Stimulated activated CD8-positive, alpha-beta memory T cell treated with anti-CD3 and anti-CD28 coated beads, Interleukin-15, amount 100 ng/mL, for 24 hours (primary cell): ENCODE measurements at places on chromosomes 1 and 21.
A peak's percentile ranks its signal among the peaks of the same experiment; 100 is the strongest.

- no peak for DNase-seq
Measured at GRCh38 chr1:30878559-30878958, 30.0 kb downstream of the SDC3 start.

GRCh38 chr21:21394064-21394463 is 395.9 kb downstream of the NCAM2 start:
- DNase-seq = no peak

- DNase-seq = no peak
Measured at GRCh38 chr1:199546323-199546722, 481.2 kb upstream of the NR5A2 start.

GRCh38 chr1:221937155-221937953 is 195.5 kb upstream of the DUSP10 start:
- no peak for DNase-seq

- no peak for DNase-seq
Measured at GRCh38 chr1:14716474-14716873, 118.0 kb downstream of the KAZN start.

- DNase-seq = no peak
Measured at GRCh38 chr1:31645274-31645568, 545 bp upstream of the PEF1 start.

DNA sequence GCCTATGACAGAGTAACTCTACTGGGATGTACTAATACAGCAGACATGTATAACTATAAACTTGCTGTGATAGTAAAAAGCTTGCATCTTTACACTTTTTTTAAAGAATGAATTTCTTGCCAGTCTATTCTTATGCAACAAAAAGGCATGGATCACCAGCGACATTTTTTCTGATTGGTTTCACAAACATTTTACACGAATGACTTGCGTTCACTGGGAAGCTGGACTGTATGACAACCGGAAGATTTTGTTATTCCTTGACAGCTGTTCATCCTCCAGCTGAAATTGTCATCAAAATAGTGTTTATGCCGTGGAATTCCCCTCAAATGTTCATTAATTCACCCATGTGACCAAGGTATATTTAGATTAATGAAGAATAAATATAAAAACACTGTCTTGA is 131.0 kb downstream of the XPR1 start:
- no peak for DNase-seq

- no peak for DNase-seq
Measured at GRCh38 chr1:69438056-69438795, 129.5 kb upstream of the LRRC7 start.

DNA sequence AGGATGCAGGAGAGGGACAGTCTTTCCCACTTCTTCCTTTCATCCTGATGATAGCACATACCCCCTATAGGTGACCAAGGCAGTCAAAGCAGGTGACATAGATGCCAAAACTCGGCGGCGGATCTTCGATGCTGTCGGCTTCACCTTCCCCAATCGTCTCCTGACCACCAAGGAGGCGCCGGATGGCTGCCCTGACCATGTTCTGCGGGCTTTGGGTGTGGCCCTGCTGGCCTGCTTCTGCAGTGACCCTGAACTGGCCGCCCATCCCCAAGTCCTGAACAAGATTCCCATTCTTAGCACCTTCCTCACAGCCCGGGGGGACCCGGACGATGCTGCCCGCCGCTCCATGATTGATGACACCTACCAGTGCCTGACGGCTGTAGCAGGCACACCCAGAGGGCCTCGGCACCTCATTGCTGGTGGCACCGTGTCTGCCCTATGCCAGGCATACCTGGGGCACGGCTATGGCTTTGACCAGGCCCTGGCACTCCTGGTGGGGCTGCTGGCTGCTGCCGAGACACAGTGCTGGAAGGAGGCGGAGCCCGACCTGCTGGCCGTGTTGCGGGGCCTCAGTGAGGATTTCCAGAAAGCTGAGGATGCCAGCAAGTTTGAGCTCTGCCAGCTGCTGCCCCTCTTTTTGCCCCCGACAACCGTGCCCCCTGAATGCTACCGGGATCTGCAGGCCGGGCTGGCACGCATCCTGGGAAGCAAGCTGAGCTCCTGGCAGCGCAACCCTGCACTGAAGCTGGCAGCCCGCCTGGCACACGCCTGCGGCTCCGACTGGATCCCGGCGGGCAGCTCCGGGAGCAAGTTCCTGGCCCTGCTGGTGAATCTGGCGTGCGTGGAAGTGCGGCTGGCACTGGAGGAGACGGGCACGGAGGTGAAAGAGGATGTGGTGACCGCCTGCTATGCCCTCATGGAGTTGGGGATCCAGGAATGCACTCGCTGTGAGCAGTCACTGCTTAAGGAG is 2.9 kb downstream of the NCDN start:
- DNase-seq = no peak

DNA sequence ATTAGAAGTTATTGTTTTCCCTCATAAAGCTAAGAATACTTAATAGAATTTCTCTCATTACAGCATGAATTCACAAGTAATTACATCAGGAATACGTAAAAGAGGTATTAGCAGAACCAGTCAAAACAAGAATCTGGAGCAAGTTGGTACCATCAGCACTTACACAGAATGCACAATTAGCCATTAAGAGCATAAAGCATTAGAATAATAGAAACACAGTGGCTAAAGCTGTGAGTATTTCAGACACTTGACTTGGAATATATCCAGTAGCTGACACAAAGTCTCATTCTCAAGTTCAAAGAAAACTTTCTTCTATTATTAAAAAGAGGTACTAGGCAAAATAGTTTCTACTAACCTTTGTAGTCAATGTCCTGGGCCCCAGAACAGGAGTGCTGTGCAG is 49.6 kb downstream of the KRTAP19-8 start:
- DNase-seq = no peak

- no peak for DNase-seq
Measured at GRCh38 chr1:53982763-53983104, 35.3 kb downstream of the LDLRAD1 start.

- no peak for DNase-seq
Measured at GRCh38 chr1:170856455-170856854, 78.9 kb upstream of the MROH9 start.

DNA sequence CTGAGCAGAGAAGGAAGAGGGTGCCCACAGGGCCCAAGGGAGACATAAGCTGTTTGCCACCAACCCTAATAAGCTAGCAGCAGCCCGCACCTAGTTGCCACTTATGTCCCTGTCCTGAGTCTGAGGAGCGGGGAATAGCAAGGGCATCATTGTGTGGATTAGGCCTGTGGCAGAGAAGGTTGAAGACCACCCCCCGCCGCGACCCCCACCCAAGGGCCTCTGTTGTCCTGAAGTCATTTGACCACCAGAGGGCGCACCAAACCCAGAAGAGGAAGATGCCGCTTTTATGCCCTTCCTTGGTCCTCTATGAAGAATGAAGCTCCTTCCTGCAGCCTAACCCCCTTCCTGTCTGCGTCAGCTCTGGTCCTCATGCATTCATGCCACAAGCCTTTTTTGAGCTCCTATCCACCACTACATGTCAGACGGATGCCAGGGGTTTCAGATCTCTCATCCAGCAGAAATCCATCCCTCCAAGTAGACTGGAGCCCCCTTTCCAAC is 16.6 kb downstream of the RHBG start:
- peak; percentile 62 for DNase-seq

- no peak for DNase-seq
Measured at GRCh38 chr21:45572783-45573451, 30.7 kb upstream of the SLC19A1 start.

DNA sequence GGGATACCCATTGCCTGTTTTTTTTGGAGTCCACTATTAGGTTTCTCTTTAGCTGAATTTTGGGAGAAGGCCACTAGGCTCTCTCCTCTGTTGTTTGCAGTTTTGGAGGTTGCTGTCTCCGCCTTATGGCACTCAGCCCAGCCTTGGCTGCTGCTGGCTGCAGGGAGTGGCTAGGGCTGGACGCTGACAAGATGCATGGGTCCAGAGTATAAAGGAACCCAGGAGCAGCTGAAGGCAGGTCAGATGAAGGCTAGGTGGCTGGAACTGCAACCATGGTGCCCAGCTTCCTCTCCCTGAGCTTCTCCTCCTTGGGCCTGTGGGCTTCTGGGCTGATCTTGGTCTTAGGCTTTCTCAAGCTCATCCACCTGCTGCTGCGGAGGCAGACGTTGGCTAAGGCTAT is at the start of gene CYP4B1:
Gene CYP4B1 (plus strand): TSS at position 237 of the 400 bp plus-strand sequence. CDS start 36 bp downstream, at position 273.
- no peak for DNase-seq

- DNase-seq = no peak
Measured at GRCh38 chr1:54114001-54114400, 38.8 kb downstream of the CDCP2 start.

GRCh38 chr1:205271277-205271676 is 43.5 kb downstream of the TMCC2 start:
- DNase-seq = no peak

GRCh38 chr21:14245711-14246110 is 29.8 kb downstream of the RBM11 start:
- DNase-seq = no peak

DNA sequence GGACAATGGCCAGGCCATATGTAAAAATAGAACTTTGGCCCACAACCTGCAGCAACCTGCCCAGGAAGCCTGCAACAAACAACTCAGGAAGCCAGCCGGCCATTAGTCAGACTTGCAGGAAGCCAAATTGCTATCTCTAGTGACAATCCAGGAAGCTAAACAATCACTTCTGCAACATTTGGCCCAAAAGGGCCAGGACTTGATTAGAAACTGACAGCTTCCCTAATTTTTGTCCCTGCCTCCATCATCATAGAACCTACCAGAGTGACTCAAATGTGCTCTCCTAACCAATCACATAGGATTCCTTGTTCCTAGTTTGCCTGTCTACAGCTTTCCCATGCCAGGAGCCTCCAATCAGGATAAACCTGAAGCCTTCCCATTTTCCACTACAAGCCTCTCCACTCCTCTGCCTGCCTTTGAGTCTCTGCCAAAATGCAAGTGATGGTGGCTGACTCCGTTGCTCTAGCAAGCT is 639.3 kb downstream of the PTPRU start:
- no peak for DNase-seq

DNA sequence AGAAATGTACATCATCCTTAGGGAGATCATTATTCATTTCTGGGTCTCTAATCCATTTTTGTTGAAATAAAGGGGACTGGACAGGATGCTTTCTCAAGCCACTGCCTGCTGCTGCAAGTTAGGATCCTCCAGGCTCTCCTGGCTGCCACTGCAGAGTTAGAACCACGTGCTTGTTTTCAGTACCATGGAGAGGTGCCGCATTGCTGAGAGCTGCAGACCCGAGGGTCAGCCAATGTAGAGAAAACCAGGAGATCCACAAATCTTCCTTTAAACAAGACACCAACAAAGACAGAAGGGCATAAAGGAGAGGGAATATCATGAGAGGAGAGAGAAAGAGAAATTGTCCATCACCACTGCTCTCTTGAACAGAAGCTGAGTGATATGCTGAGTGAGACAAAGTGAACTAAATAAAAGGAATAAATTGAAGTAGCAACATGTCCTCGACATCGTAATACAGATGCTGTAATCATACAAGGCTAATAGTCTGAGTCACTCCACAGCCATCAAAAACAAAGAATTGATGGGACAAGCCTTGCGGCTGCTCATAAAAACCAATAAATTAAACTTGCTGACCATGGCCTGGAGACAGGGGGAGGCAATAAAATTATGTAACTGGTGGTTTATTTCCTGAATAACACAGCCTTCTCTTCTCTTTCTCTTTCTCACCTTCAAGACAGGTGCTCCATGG is 255.7 kb downstream of the OMA1 start:
- DNase-seq = no peak

- DNase-seq = no peak
Measured at GRCh38 chr1:176469450-176470010, 6.6 kb downstream of the PAPPA2 start.

DNA sequence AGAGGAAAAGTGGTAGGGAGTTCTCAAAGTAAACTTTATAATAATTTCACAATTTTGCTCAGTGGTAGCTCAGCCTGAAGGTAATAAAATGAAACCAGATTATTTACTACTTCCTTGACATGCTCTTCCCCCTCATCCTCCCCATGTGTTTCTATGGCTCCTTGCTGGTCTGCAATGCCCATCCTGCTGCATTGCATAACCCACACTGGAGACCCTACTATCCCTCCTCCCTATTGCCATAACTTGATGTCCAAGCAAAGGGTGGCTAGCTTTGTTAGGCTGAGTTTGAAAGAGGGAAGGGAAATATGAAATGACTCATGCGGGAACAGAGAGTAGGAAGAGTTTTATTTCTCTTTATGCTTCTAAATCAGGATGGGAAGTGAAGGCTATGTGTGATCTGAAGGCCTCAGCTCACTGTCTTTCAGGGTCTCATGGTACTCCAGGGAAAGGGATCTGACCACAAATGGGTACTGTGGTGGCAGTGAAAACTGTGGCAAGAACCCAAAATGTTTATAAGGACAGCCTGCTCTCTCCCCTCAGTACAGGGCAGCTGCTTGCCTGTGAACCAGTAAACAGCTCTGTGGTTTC is 36.4 kb upstream of the HSD17B7 start:
- DNase-seq = no peak

- DNase-seq = no peak
Measured at GRCh38 chr1:223358826-223359225, 5.2 kb downstream of the SUSD4 start.

GRCh38 chr1:211932231-211932932 is 101.8 kb upstream of the LPGAT1 start:
- no peak for DNase-seq
